Stimulated activated CD4-positive, alpha-beta T cell treated with anti-CD3 and anti-CD28 coated beads, Interleukin-1b, Interleukin-23, amount 100 ng/mL, for 24 hours (primary cell): ENCODE measurements at places on chromosomes 7 and 10.

- DNase-seq: no peak
These were observed 1.8 kb upstream of the XPNPEP1 start for GRCh38 chr10:109924967-109925620.

DNA sequence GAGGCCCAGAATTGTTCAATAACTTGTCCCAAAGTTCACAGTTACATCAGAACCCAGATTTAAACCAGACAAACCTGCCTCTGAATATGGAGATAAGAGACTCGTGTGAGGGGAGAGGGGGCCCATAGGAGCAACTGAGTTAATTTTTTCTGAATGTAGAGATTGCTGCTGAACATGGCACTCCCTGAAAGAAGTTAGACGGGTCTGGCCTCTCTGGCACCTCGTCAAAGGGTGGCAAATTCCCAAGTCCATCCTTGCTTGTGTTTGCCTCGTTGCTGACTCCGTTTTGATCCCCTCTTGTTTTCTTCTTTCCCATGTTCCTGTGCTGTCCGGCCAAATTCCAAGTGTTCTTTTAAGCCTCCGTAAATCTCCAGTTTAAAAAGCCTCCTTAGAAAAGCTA, 35.2 kb upstream of the YAE1 start:
- DNase-seq: no peak

- DNase-seq: no peak
These were observed 65.6 kb downstream of the NOD1 start for GRCh38 chr7:30412782-30413504.

DNA sequence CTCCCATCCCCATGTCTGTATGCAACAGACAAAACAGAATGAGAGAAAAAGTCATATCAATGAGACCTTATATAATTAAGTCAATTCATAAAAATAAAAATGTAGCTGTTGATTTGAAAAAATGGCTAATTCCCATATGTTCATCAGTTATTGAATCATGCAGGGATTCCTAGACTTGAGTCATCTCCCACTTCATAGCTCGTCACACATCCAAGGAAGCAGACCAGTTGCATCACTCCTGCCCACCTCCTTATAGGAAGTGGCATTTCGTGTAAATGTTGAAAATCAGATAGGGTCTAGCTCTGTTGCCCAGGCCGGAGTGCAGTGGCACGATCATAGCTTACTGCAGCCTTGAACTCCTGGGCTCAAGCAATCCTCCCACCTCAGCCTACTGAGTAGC, 56.1 kb upstream of the SH2B2 start:
- no peak for DNase-seq

- DNase-seq: no peak
These were observed 22.5 kb downstream of the WDR86 start for GRCh38 chr7:151387161-151388006.

GRCh38 chr7:16753932-16754855, 639 bp downstream of the TSPAN13 start:
- no peak for DNase-seq

GRCh38 chr7:68073701-68074100, 1077.1 kb downstream of the TYW1 start:
- DNase-seq: no peak

DNA sequence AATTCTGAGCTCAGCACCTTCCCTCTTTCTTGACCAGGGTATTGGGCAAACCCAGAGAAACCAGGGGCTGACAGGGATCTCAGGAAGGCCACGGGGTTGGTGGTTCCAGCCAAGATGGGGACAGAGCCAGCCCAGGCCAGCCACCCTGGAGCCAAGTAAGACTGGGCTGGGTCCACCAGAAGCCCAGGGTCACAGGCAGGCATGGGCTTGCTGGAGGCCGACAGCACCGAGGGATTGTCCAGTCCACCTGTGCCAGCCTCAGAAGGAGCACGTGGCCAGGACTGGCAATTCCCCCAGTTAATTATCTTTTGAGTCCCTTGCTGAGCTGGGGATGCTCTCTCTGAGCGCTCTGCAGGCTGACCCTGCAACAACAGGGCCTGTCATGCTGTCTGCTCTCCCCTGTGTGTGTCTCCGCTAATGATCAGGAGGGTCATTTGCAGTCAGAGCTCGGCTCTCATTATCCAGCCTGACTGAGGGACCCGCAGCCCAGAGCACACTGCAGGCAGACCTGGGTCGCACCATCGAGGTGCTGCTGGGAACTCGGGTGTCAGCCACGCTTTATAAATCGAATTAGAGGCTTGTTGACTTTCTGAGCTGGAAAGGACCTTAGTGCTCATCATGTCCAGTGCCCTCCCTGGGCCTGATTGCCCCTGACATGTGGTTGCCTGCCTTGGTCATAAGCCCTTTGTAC, 69.5 kb upstream of the PPIF start:
- no peak for DNase-seq

DNA sequence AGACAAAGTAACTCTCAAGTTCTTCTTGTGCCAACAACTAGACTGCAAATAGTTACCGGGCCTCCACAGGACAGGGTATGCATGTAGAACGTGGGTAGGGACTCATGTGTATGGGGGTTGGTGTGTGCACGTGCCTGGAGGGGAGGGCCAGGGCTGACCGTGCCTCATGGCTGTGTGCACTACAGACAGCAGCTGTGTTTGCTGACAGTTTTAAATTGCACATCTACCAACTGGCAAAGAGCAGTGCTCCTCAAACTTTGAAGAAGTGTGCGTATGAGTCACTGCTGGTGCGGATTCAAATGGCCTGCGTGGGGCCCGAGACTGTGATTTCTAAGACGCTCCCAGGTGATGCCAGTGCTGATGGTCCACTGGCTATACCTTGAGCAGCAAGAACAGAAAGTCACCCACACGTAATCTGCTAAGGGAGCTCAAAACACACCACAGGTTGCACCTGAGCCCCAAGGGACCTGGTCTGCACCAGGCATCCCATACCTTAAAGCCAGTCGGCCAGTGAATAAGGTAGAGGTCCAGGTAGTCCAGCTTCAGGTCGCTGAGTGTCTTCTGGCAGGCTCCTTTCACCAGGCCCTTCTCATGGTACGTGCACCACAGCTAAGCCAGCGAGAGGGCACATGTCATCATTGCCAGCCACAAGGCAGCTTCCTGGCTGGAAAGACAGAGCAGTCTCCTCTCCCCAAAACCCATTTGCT, 8.5 kb downstream of the AKR1B1 start:
- DNase-seq: no peak

GRCh38 chr7:34240417-34240816, 335.1 kb downstream of the BMPER start:
- no peak for DNase-seq

- no peak for DNase-seq
These were observed 15.1 kb downstream of the RNF216 start for GRCh38 chr7:5766321-5766761.

- DNase-seq: no peak
These were observed 56.9 kb upstream of the VOPP1 start for GRCh38 chr7:55629051-55629677.

- no peak for DNase-seq
These were observed 12.4 kb upstream of the PTPN12 start for GRCh38 chr7:77524731-77525130.

GRCh38 chr7:91993976-91994375, 53.3 kb downstream of the AKAP9 start:
- no peak for DNase-seq

DNA sequence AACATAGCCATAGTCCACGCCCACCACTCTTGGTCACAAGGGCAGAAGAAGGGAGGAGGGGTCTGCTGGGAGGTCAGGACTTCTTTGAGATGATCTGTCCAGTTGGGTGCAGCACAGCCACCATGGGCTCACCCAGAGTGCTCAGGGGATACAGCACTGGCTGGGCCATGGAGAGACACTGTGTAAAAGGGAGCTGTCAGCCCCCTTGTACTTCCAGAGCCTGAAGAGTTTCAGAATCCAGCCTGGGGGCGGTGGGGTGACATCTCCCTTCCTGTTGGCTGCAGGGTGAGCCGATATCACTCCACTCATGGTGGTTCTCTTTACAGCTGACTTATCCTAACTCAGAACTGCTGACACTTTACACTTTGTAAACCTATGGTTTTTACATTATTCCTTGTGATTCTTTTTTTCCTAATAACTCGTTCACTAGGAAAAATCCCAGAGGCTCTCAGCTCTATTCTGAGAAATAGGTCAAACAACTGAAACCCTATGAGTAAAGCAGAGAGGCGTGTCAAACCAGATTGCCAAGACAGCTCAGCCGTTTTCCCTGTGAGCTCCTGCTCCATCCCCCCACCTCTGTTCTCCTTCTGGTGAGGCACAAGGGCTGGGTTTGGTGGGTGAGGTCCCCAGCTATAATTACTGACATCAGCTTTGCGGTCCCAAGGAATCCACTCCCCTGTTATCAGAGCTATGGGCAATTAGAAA, 3.2 kb upstream of the MRPS24 start:
- no peak for DNase-seq

- no peak for DNase-seq
These were observed 165.4 kb upstream of the DPP6 start for GRCh38 chr7:153886506-153887441.

DNA sequence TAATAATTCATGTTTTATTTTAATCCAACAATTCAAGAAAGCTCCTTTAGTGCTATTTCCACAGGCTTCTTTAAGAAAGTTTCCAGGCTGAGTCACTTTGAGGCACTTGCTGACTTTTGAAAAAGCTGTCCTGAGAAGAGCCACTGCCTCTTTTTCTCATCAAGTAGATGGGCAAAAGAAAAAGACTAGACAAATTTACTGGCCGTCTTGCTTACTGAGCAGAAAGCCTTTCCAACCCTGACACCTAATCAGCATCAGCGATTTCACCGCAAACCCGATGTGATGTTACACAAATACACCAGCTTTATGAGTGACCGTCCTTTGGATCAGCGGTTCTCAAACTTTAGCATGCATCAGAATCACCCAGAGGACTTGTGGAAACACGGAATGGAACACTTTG, 24.3 kb downstream of the CTTNBP2 start:
- DNase-seq: no peak

- DNase-seq: no peak
These were observed 57.3 kb downstream of the SLC39A12 start for GRCh38 chr10:18008986-18009385.

GRCh38 chr10:101867931-101868330, 24.3 kb upstream of the KCNIP2 start:
- DNase-seq: no peak

DNA sequence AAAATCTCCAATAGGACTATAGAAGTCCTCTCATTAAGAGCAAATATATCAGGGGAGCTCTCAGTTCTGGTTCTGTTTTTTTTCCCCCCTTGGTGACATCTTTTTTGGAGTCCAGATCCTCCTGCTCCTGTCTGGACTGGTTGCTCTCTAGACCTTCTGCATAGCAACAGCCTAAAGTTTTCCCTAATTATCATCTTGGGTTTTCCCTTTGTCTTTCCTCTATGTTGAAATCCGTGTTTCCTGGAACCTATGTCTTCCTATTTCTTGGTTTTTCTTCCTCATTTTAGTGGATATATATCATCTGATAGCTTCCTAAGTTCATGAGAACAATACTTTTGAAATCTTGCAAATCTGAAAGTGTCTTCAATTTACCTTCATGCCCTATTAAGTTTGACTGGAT, 29.7 kb upstream of the MTERF1 start:
- DNase-seq: no peak

DNA sequence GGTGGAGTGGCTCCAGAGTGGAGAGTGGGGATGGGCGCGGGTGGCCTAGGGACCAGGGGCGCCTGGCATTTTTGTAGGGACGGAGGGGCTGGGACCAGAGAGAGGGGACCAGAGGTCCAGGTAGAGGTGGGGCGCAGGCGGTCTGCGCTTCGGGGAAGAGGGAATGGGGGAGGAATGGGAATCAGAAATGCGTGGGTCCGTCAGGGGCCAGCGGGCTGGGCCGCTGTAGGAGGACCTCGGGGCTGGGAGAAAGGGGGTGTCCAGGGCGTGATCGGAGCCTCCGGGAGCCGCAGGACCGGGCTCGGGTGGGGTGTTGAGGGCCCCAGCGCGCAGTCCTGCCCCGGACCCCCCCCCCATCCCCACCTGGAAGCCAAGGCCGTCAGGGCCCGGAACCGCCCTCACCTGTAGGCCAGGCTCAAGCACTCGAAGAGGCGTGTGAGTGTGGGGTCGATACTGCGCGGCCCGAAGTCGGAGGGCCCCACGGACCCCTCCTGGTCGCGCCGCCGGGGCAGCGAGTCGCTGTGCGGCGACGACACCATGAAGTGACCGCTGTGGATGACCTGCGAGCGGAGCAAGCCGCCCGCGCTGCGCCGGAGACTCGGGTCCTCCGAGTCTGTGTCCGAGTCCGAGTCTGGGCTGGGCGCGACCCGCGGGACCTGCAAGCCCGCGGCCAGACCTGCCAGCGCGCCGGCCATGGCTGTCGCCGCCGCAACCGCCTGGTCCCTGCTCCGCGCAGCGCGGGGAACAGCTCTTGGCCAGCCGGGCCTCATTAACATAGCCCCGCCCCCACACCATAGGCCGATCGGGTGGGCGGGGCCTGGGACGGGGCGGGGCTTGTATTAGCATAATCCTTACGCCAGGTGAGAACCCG, at the start of gene MLXIPL:
MLXIPL (minus strand) TSS at position 725 of the 871 bp plus-strand sequence; CDS start at position 695, 30 bp downstream.
- peak; percentile 61 for DNase-seq

- DNase-seq: no peak
These were observed 91.1 kb upstream of the CARD11 start for GRCh38 chr7:3134745-3135144.

DNA sequence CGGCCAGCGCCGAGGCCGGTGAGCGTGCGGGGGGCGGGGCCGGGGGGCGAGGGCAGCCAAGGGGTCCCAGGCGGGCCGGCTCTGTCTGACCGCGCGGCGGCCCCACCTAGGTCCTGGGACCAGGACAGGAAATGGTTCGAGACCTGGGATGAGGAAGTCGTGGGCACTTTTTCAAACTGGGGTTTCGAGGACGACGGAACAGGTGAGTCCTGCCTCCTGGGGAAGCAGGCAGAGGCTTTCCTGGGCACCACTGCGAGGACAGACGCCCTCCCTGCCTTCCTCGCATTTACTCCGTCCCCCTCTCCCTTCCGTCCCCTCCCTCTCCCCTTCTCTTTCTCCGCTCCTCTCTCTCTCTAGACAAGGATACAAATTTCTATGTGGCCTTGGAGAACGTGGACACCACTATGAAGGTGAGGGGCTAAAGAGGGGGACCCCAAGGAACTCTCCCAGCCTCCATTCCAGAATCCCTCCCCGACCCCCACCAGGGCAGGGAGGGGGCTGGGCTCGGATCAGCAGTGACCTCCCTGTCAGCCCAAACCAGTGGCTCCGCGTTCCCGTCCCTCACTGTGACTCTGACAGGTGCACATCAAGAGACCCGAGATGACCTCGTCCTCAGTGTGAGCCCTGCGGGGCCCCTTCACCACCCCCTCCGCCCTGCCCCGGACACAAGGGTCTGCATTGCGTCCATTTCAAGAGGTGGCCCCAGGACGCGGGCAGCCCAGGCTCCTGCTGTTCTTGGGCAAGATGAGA, 2.6 kb upstream of the MUC12 start:
- no peak for DNase-seq
